ENCODE measurements at places on chromosomes 6 and 20.

DNA sequence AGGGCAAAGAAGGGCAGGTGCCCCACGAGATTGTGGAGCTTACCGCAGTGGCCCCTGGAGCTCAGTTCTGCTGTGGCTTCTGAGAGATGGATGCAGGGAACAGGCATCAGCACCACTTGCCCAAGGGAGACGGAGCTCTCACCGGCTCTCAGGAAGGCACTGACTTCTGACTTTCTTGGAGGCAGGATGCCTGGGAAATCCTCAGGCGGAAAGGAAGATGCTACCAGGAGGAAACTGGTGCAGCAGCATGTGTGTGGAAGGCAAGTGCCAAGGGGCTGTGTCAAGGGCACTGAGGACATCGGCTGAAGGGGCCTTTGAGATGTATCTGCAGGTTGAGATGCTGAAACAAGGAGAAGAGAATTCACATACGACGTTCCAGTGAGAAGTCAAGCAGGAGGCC is 64.0 kb downstream of the FOXA2 start:
- no peak for DNase-seq

DNA sequence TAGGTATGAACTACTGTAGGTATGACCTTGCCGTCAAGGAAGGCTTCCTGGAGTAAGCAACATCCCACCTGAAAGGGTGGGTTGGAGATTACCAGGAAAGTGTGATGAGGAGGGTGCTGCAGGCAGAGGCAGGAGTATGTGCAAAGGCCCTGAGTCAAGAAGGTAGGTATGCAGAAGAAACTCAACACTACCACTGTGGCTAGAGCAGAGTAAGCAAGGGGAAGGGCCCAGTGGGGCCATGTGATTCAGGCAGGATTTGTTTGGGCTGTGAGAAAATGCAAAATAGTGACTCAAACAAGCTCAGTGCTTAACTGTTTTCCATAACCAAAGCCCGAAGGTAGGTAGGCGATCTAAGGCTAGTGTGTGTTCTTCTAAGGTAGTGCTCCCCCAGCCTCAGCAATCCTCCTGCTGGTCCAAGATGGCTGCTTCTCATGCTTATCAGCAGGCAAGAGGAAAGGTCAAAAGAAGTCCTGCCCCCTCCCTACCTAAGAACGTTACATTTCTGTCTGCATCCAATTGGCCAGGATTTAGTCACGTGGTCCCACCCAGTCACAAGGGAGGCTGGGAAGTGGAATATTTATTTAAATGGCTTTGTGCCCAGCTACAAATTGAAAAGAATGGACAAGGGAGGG is 36.2 kb upstream of the HMGA1 start:
- DNase-seq, result peak; percentile 13

GRCh38 chr6:80938131-80938530 is 814.4 kb downstream of the TENT5A start:
- DNase-seq, result no peak

GRCh38 chr6:45483501-45483900 is 105.8 kb upstream of the SUPT3H start:
- DNase-seq, result no peak

DNA sequence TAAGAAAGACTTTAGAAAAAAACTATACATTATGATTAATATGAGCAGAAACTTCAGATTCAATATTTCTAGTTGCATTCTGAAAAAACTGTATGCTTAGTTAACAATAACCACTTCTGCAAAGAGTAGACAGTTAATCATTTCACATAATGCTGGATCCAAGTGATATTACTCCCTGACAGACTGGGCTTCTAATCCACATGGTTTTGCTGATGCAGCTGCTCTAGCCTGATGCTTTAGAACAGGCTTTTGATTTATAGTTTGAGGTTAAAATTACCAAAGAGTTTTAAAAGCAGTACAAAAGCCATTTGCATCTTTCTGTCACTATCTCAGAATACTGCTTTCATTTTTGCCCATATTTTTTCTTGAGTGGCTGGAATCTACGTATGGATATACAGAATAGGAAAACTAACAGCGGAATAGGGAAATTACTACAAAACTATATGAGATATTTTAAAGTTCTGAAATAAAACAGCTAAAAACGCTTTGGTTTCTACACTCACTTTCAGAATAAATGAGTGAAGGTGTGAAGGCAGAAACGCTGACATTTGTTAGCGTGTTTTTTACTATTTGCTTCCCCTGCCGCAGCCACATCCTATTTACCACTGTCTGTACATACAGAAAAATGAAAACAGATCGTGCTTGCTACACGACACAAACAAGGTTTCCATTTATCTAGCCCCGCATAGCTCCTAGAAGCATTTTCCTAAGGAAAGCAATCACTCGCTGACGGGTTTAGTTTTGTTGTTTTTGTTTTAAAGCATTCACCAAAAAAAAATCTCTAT is 61.7 kb downstream of the METTL24 start:
- DNase-seq, result no peak
